ENCODE measurements at places on chromosomes 1 and 21. TPM values are rescaled to one million over a fixed set of nuclear protein-coding genes. Genes with fewer than 3 reads are reported as not detected.
A peak's percentile ranks its signal among the peaks of the same experiment; 100 is the strongest.

The EVA1C gene
- total RNA-seq: 15.2 TPM

GRCh38 chr1:168520052-168520751 is 23.6 kb downstream of the XCL2 start:
- peak; percentile 32 for DNase-seq

The IQGAP3 gene
- 5.1 TPM for total RNA-seq

DNA sequence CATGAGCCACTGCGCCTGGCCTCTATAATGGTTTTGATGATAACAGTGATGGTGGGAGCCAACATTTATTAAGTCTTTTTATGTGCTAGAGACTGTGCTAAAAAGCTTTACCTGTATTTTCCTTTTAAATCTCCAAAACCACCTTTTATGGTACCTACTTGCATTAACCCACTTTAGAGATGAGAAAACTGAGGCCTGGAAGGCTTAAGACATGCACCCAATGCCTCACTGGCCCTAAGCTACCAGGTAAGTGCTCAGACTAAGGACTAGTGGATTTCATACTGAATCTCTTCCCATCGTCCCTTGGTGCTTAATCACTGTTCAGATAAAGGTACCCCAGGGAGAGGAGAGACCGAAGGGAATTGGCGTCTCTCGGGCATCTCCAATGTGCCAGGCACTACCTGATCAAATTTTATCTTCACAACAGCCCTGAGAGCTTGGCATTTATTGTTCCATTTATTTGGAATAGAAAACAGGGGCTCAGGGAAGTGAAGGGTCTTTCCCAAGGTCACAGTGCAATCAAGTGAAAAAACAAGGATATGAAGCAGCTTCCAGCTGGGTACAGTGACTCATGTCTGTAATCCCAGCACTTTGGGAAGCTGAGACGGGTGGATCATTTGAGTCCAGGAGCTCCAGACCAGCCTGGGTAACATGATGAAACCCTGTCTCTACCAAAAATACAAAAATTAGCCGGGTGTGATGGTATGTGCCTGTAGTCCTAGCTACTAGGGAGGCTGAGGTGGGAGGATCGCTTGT is 84.2 kb downstream of the LACTBL1 start:
- no peak for DNase-seq

DNA sequence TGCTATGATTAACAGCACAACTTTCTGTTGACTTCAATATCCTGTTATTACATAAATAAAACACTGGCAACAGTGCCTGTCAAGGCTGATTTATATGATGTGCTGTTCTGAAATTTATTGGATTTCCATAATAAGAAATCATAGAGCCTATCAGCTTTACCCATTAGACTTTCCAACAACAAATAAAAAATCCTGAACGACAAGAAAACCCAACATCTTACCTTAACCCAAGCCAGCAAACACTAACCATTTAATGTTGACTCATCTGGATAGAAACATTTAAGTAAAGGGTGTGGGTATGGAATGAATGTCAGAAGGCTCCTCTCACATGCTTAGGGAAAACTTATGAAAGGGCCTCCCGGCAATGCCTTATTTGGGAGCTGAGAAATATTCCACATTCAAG is 165.1 kb downstream of the SLC45A1 start:
- DNase-seq: no peak

- no peak for DNase-seq
These were observed 517.2 kb upstream of the NR5A2 start for GRCh38 chr1:199510314-199510713.

DNA sequence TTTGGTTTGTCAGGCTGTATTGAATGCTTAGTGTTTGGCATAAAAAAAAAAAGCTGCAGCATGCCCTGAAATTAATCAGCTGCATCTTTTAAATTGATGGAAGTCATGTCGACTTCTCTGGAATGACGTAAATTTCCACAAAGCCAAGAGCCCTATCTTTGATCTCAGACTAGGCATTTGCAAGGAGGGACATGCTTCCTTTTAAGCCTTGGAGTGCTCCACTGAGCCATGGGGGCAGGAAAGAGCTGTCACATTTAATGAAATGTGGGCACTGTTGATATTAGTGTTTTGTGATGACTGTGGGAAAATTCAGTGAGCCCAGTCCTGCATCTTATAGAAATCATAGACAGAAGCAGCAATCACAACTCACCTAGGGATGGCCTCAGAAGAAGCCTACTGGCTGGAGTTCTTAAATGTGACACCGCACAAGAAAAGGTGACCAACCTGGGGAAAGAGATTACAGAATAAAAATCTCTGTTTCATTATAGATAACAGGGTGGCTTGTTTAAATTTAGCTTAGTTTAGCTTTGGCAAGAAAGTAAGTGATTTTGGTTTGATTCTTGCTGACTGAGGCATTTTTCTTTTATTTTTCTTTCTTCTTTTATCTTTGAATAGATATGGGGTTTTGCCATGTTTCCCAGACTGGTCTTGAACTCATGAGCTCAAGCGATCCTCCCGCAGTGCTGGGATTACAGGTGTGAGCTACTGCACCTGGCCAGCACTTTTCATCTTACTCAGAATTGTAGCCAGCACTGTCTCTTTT is 188.2 kb downstream of the HHAT start:
- DNase-seq: no peak

GRCh38 chr1:202101184-202101583 is 21.5 kb upstream of the GPR37L1 start:
- no peak for DNase-seq

- no peak for DNase-seq
These were observed 27.7 kb downstream of the ERO1B start for GRCh38 chr1:236253918-236254637.

The NEK7 gene
- 45.5 TPM for total RNA-seq

The TEX38 gene
- total RNA-seq: 0.55 TPM

DNA sequence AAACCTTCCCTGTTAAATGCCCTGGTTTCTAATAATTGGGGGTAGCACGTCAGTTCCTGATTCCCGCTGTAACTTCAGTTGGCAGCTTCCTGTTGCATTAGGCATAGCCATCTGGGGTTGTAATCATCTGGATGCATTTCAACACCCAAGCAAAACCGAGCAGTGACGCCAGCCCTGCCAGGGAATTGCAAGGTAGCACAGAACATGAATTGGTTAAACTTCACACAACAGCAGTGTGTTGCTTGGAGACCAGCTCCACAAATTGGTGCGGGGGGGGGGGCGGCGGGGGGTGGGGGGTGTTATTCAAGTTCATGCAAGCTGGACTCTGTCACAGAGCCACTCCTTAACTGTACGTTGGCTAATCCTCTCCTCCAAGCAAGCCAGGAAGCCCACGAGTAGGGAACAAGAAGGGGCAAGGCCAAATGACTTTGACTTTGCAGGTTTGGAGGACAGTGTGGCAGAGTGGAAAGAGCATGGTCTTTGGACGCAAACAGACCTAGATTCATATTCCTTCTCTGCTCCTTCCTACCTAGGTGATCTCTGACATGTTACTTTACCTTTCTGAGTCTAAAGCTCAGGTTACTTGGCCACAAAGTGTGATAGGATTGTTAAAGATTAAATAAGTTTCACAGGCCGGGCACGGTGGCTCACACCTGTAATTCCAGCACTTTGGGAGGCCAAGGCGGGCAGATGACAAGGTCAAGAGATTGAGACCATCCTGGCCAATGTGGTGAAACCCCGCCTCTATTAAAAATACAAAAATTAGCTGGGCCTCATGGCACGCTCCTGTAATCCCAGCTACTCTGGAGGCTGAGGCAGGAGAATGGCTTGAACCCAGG is 4.7 kb downstream of the LAX1 start:
- no peak for DNase-seq

The AMIGO1 gene
- total RNA-seq: 1.3 TPM

DNA sequence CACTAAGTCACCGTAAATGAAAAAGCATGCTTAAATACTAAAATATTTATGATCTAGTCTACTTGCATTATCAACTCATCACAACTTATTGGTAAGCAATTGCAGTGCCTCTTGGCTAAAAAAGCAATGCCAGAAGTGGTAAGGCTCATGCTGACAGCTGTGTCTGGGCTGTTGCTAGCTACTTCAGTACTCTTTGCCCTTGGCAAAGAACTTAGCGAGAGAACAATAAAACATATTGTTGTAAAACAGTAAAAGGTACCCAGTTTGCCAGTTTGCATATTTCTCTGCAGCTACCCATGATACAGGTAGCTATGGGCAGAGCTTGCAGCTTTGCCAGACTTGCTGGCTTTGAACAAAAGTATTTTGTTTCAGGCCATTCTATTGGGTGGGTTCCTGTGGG is 73.1 kb downstream of the ATP6V1G3 start:
- DNase-seq: no peak

GRCh38 chr1:38730511-38731397 is 128.8 kb downstream of the RRAGC start:
- no peak for DNase-seq

The FLG2 gene
- not detected for total RNA-seq

GRCh38 chr1:172674831-172675613 is 16.1 kb downstream of the FASLG start:
- DNase-seq: no peak

The CLCA4 gene
- not detected for total RNA-seq

The PCNX2 gene
- 11.2 TPM for total RNA-seq

DNA sequence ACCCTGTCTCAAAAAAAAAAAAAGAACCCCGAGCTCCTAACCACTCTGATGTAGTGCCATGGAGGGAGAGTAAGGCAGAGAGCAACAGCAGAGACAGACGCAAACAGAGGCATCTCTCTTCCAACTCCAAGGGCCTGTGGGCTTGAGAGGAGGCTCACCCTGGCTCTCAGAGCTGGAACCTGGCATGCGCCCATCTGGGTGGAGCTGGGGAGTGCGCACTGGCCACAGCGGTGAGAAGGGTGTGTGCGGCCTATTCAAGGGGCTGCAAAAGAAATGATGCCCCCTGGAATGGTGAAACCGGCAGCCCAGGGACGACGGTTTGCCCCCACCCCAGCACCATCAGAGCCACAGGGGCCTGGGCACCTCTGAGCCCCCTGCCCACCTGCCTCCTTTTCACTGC is 17.6 kb downstream of the COL8A2 start:
- no peak for DNase-seq

DNA sequence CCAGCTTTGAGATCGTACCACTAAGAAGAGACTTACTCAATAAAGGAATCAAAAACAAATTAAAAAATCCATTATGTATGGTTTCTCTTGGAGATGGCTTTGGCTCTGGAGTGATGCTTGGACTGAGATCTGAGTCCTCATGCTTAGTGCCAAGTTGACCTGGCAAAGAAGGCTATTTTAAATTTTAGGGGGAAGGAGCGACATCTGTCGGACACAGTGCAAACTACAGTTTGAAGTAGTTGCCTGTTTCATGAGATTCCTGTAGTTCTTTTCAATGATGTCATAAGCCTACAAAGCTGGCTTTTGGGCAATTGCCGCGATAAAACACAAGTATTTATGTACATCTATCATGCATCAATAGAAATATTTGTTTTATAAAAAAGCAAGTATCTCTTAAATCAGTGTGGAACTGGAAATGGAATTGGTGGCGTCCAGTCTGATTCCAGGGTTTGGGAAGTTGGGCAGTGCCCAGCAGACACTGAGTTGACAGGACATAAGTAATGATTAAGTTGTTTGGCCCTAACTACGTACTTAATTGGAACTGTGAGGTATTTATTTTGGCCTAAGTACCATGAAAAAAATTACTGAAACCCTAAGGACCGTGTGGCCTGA is 50.0 kb downstream of the TBCE start:
- peak; percentile 68 for DNase-seq

Measured in activated naive CD4-positive, alpha-beta T cell treated with anti-CD3 and anti-CD28 coated beads, Interleukin-2, amount 50 U/mL, for 72 hours (primary cell).